ENCODE measurements at places on chromosomes 7 and 10.

GRCh38 chr10:44306147-44306710 is 78.7 kb downstream of the CXCL12 start:
- no peak for DNase-seq

GRCh38 chr10:59910867-59911266 is 4.5 kb upstream of the CCDC6 start:
- no peak for DNase-seq

GRCh38 chr7:98341106-98341505 is 59.6 kb downstream of the BRI3 start:
- DNase-seq: no peak

GRCh38 chr10:45446858-45447257 is 72.8 kb downstream of the ALOX5 start:
- DNase-seq: no peak

GRCh38 chr10:98644466-98644865 is 197.7 kb upstream of the HPS1 start:
- no peak for DNase-seq

DNA sequence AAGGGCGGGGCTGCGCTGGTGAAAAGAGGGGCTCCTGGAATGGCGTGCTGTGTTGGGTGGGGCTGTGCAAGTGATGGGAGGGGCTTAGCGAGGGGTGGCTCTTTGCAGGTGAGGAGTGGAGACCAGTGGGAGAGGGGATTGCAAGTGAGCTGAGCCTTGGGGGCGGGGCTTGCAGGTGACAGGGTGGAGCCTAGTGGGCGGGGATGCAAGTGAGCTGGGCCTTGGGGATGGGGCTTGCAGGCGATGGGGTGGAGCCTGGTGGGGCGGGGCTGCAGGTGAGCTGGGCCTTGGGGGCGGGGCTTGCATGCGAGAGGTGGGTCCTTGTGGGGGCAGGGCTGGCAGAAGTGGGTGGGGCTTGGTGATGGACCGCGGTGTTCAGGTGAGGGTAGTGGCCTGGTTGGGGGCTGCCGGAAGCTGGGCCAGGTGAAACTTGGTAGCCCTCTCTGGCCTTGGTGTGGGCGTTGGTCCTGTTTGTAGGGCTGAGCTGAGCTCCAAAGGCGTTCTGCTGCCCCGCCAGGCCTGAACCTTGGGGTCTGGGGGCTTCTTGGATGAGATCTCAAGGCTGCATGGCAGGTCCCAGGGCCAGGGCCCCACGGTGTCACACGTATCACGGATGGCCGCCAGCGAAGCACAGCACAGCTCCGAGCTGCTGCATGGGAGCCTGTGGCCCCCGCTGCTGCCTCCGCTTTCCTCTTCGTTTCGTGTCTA is 743 bp upstream of the PITRM1 start:
- peak; percentile 74 for DNase-seq

DNA sequence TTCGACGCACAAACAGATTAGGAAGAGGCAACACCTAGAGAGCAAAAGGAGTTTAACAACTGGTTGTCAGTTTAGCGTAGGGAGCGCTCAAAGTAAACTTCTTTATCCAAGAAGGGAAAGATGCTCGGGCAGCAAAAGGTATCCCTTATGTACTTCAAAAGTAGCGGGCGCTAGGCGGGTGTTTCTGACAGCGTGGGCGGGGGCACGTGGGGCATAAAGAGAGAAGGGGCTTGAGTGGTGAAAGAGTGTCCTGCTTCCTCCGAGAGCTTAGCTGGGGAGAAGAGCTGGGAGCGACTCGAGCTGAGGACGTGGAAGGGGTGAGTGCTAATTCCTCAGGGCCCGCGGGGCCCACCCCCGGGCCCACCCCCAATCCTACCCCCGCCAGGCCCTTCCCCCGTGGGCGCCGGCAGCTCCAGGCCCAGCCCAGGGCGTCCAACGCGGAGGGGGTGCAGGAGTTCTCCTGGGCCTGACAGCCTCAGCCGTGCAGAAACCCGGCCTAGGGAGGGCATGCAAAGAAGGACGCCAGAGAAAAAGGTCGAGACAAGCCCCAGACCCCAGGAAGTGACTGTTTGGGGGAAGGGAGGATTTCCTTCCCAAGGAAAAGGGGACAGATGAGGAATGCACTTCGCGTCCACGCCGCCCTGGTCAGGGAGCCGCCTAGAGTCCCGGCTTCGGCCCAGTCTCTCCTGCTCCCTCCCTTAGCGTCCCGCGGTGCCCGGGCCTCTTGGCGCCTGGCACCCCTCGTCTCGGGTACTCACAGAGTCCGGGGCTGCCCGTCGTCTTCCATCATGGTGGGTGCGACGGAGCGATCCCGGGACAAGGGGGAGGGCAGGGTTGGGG is 868 bp downstream of the TIAL1 start:
- DNase-seq: no peak

All from substantia nigra (tissue), 51 donors.